Activated CD4-positive, alpha-beta memory T cell treated with anti-CD3 and anti-CD28 coated beads for 36 hours (primary cell): ENCODE measurements at places on chromosomes 12 and 14. TPM values are rescaled to one million over a fixed set of nuclear protein-coding genes. Genes with fewer than 3 reads are reported as not detected.

DNA sequence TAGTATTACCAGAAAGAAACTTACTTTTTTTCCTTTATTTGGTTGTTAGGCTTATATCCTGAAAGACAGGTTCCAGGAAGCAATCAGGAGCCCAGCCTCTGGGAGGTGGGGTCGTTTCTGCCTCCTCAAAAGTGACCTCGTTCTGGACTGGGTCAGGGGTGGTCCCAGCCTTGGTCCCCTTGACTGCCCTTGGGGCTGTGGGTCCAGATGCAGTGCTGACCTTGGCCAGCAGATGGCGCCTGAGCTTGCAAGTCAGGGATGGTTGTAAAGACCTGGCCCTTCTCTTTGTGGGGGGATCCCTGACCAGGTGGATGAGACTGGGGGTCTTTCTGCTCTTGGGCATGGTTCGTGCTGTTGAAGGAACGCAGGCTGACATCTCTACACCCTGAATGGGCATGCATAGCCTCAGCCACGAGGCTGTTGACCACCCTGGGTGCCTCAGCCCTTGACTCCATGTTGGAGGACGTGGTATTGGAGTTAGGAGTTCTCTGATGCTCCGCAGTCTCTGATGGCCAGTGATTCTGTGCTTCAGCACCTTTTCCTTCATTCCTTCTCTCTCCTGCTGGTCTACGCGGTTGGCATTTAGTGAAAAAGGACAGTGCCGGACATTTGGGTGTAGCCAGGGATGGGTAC lies 62.4 kb downstream of the ADCK1 start:
- peaks cover 3% of the 10 kb centered on the region for H3K36me3 ChIP-seq
- H3K27ac ChIP-seq, result no peak overlapping the region
- peak; percentile 82 for DNase-seq
- H3K27me3 ChIP-seq, result no peaks in the 10 kb centered on the region

GRCh38 chr14:41899416-41899815 lies 292.7 kb downstream of the LRFN5 start:
- H3K4me3 ChIP-seq, result no peak overlapping the region
- no peaks in the 10 kb centered on the region for H3K27me3 ChIP-seq
- no peaks in the 10 kb centered on the region for H3K36me3 ChIP-seq
- no peaks in the 10 kb centered on the region for H3K4me1 ChIP-seq
- no peak overlapping the region for H3K27ac ChIP-seq

GRCh38 chr14:25122843-25123242 lies 72.9 kb upstream of the STXBP6 start:
- no peak for DNase-seq
- peaks cover 3% of the 10 kb centered on the region for H3K27me3 ChIP-seq
- H3K4me3 ChIP-seq, result no peak overlapping the region
- H3K4me1 ChIP-seq, result no peaks in the 10 kb centered on the region

GRCh38 chr12:102385343-102385742 lies 95.0 kb downstream of the IGF1 start:
- H3K4me3 ChIP-seq, result no peak overlapping the region
- no peak overlapping the region for H3K27ac ChIP-seq
- no peak for DNase-seq
- H3K27me3 ChIP-seq, result no peaks in the 10 kb centered on the region
- no peaks in the 10 kb centered on the region for H3K4me1 ChIP-seq

DNA sequence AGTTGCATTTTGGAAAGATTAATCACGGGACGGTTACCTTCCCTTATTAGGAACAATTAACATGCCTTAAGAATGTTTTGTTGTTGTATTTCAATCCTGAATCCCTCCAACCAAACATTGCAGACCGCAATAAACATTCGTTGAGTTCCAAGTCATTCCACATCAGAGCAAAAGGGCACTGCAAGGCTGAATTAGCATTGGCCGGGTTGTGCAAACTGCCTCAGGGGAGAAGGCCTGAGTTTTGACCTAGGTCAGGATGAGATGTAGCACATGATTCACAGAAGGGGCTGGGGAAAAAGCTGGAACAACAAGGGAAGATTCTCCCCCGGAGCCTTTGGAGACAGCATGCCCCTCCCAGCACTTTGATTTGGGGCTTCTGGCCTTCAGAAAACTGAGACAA lies 82.1 kb upstream of the BDKRB2 start:
- no peak overlapping the region for H3K4me3 ChIP-seq
- H3K4me1 ChIP-seq, result peaks cover 55% of the 10 kb centered on the region
- H3K27me3 ChIP-seq, result no peaks in the 10 kb centered on the region
- no peak overlapping the region for H3K27ac ChIP-seq

- peaks cover 2% of the 10 kb centered on the region for H3K27me3 ChIP-seq
- H3K36me3 ChIP-seq, result no peaks in the 10 kb centered on the region
- H3K27ac ChIP-seq, result no peak overlapping the region
- H3K4me3 ChIP-seq, result no peak overlapping the region
- DNase-seq, result no peak
Observed at GRCh38 chr12:49197256-49197655, 8.4 kb upstream of the TUBA1A start.

DNA sequence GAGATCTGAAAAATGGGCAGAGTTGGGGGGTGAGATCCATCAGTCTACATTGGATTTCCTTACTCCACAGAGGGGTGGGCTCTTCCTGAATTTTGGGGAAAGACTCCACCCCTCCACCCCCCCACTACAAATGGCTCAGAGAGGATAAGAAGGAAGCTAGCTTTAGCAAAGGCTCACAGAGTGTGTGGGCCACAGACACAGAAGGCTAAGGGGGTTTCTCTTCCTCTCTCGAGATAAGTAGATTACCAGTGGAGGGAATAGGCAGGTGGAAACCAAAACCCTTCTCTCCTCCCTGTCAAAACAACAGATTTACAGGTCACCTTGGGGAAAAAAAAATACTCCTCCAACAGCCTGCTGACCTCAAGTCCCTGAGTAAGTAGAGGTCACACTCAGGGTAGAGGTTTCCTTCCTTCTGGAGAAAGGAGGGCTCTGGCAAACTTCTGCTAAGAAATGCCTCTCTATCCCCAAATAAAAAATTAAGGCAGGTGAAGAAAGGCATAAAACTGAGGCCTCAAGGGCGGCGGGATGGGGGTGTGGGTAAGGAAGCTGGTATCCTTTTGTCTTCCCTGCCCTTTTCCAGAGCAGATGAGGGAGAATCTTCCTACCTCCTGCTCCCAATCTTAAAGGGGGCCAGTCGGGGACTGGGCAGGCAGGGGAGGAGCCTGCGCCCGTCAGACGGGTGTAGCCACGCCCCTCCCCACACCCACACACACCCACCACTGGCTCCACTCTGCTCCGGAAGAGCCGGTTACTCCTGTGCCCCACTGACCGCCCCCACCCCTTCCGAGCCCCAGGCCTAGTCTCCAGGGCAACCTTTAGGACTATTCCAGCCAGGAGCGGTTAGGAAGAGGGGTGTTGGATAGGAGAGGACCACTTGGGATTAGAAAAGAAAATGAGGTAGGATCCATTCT lies 1.9 kb upstream of the BAZ2A start:
- H3K4me3 ChIP-seq, result peak overlapping the region; percentile 34
- H3K36me3 ChIP-seq, result peaks cover 11% of the 10 kb centered on the region
- H3K27me3 ChIP-seq, result no peaks in the 10 kb centered on the region
- DNase-seq, result peak; percentile 74
- peak overlapping the region; percentile 67 for H3K27ac ChIP-seq
- peaks cover 64% of the 10 kb centered on the region for H3K4me1 ChIP-seq

DNA sequence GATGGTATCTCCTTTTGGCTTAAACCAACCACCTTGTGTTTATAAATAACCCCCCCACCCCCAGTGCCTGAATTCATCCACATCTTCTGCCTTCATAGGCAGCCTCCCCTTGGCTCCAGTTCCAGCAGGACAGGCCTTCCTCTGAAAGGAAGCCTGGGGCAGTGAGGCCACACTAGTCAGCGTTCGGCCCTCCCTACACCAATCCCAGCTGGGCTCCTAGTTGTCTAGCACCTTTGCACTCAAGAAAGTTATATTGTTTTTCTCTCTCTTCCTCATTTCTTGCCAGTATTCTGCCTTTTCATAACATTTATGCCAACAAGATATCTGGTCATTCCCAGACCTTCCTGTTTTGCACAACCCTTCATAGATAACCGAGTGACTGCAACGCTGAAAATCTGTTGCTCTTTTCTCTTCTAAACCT lies 73.1 kb upstream of the ACTN1 start:
- H3K27me3 ChIP-seq, result no peaks in the 10 kb centered on the region
- H3K4me1 ChIP-seq, result peaks cover 8% of the 10 kb centered on the region
- no peak overlapping the region for H3K27ac ChIP-seq
- peaks cover 25% of the 10 kb centered on the region for H3K36me3 ChIP-seq

GRCh38 chr12:64091186-64091585 lies 130.9 kb downstream of the KICS2 start:
- H3K27me3 ChIP-seq, result no peaks in the 10 kb centered on the region
- DNase-seq, result no peak
- no peak overlapping the region for H3K4me3 ChIP-seq
- no peak overlapping the region for H3K27ac ChIP-seq
- H3K36me3 ChIP-seq, result no peaks in the 10 kb centered on the region

DNA sequence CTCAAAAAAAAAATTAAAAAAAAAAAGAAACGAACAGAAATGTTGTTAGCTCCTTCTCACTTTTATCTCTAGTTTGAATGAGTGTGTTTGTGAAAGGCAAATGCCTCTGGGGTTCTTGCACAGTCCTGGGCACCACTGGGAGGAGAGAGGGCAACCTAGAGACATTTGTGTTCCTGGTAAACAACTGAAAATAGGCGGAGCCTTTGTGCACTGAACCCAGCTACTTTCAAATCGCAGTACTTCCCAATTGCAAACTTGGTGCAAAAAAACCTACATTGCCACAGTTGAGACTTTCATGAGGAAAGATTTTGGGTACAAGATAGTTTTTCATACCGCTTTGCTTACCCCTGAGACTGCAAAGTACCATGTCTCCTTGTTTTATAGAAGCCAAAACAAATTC lies 430.0 kb downstream of the ZFP36L1 start:
- no peak for DNase-seq
- H3K27me3 ChIP-seq, result no peaks in the 10 kb centered on the region
- H3K4me1 ChIP-seq, result peaks cover 23% of the 10 kb centered on the region
- H3K27ac ChIP-seq, result no peak overlapping the region
- H3K36me3 ChIP-seq, result no peaks in the 10 kb centered on the region

DNA sequence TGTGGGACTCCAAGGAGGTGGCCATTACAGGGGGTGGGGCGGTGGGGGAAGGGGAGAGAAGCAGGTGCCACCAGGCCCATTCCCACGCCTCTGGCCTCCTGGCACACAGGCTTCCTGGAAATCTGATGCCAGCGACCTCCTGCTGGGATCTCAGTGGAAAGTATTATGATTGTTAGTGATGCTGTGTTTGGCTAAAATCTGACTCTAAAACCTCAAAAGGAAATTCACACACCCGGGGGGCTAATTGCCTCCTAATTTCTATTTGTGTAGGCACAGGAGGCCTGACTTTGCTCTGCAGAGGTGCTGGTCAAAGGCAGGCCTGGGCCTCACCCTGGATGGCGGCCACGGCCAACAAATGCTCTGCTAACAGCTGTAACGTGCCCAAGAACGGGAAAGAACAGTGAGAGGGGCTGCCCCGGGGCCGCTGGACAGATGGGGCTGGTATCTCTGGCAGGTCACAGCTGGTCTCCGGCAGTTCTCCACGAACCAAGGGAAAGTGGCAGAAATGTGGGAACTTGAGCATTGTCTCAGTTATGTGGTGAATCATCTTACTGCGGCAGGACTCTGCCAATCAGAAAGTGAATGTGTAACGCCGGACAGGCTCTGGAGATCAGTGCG lies 14.3 kb downstream of the FAM181A start:
- peaks cover 37% of the 10 kb centered on the region for H3K36me3 ChIP-seq
- H3K27ac ChIP-seq, result no peak overlapping the region
- no peak for DNase-seq
- H3K4me1 ChIP-seq, result peaks cover 13% of the 10 kb centered on the region

GRCh38 chr12:110102255-110102654 lies 21.9 kb upstream of the IFT81 start:
- H3K4me1 ChIP-seq, result peaks cover 7% of the 10 kb centered on the region
- no peaks in the 10 kb centered on the region for H3K27me3 ChIP-seq
- H3K4me3 ChIP-seq, result no peak overlapping the region
- no peak overlapping the region for H3K27ac ChIP-seq

GRCh38 chr14:91732439-91732838 lies 553 bp upstream of the CATSPERB start:
- H3K4me1 ChIP-seq, result peaks cover 6% of the 10 kb centered on the region
- H3K4me3 ChIP-seq, result no peak overlapping the region
- no peaks in the 10 kb centered on the region for H3K27me3 ChIP-seq
- no peak overlapping the region for H3K27ac ChIP-seq
- DNase-seq, result no peak
- peaks cover 4% of the 10 kb centered on the region for H3K36me3 ChIP-seq

DNA sequence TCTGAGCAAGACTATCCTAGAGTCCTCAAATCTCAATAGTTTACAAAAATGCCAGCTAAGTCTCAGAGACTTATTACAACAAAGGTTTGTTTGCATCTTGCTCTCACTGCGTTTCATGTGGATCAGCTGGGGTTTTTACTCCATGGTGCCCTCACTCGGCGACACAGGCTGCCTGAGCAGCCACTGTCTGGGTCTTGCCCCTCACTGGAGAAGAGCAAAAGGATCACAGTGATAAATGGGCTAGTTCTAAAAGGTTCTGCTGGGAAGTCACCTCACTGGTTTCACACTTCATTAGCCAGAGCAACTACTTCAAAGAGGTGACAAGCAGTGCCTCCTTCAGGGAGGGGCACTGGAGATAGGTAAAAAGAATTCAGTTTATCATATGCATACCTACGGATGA lies 392.0 kb downstream of the RPL10L start:
- H3K4me1 ChIP-seq, result no peaks in the 10 kb centered on the region
- H3K27ac ChIP-seq, result no peak overlapping the region
- no peaks in the 10 kb centered on the region for H3K27me3 ChIP-seq
- no peak for DNase-seq
- no peak overlapping the region for H3K4me3 ChIP-seq

GRCh38 chr12:108722992-108723766 lies 8.1 kb downstream of the CORO1C start:
- no peak for DNase-seq
- H3K27ac ChIP-seq, result no peak overlapping the region
- no peaks in the 10 kb centered on the region for H3K36me3 ChIP-seq
- H3K4me3 ChIP-seq, result no peak overlapping the region
- H3K27me3 ChIP-seq, result no peaks in the 10 kb centered on the region

The IFI27 gene
- 3.1 TPM for total RNA-seq

The ADGRD1 gene
- 0.64 TPM for total RNA-seq

The NKX2-1 gene
- total RNA-seq, result not detected

The OTOGL gene
- not detected for total RNA-seq
